WTC11 (cell line): ENCODE measurements at places on chromosomes 11 and 22. TPM values are rescaled to one million over a fixed set of nuclear protein-coding genes. Genes with fewer than 3 reads are reported as not detected.
A peak's percentile ranks its signal among the peaks of the same experiment; 100 is the strongest.

DCDC1 gene
- total RNA-seq: 0.22 to 0.25 TPM (median 0.25 TPM) in 3 replicates

CPT1B gene
- total RNA-seq: 33.7 to 47.8 TPM (median 47.4 TPM) in 3 replicates

OVCH2 gene
- 0.57 TPM in 1 of 3 replicates, not detected in the others for total RNA-seq

LGR4 gene
- total RNA-seq: 47.8 to 53.8 TPM (median 51.1 TPM) in 3 replicates

KRTAP5-11 gene
- not detected in 3 replicates for total RNA-seq

GRCh38 chr11:78030429-78031325, 7.6 kb upstream of the KCTD14 start:
- H3K27me3 ChIP-seq: no peaks in the 10 kb centered on the region
- no peak overlapping the region for H3K4me3 ChIP-seq
- no peak overlapping the region for H3K27ac ChIP-seq
- H3K4me1 ChIP-seq: peaks cover 6% of the 10 kb centered on the region; the same call in 1 of the 2 replicates
- H3K36me3 ChIP-seq: no peaks in the 10 kb centered on the region

GRCh38 chr11:123238297-123238696, 43.2 kb upstream of the CLMP start:
- no peaks in the 10 kb centered on the region for H3K27me3 ChIP-seq
- no peak overlapping the region for H3K4me3 ChIP-seq
- H3K4me1 ChIP-seq: peaks cover 12% of the 10 kb centered on the region
- H3K36me3 ChIP-seq: no peaks in the 10 kb centered on the region
- DNase-seq: no peak

- H3K27ac ChIP-seq: no peak overlapping the region
- no peaks in the 10 kb centered on the region for H3K36me3 ChIP-seq
- no peak overlapping the region for H3K4me3 ChIP-seq
- 0 out of 2 replicates have a peak, but pooled peaks cover 4% of the 10 kb centered on the region for H3K27me3 ChIP-seq
- no peak for DNase-seq
Measured at GRCh38 chr22:47550524-47551430, 788.3 kb downstream of the TBC1D22A start.

GRCh38 chr11:133906746-133907145, 50.0 kb downstream of the IGSF9B start:
- H3K27ac ChIP-seq: no peak overlapping the region
- H3K27me3 ChIP-seq: no peaks in the 10 kb centered on the region
- H3K4me3 ChIP-seq: no peak overlapping the region
- DNase-seq: no peak
- H3K4me1 ChIP-seq: no peaks in the 10 kb centered on the region

GRCh38 chr22:45980268-45980570, 3.3 kb upstream of the WNT7B start:
- peaks cover 30% of the 10 kb centered on the region for H3K27me3 ChIP-seq
- no peak for DNase-seq
- H3K4me3 ChIP-seq: no peak overlapping the region
- H3K4me1 ChIP-seq: peaks cover 6% of the 10 kb centered on the region

GRCh38 chr22:44244265-44244822, 63.6 kb downstream of the PARVG start:
- no peak overlapping the region for H3K4me3 ChIP-seq
- no peaks in the 10 kb centered on the region for H3K4me1 ChIP-seq
- H3K36me3 ChIP-seq: peaks cover 8% of the 10 kb centered on the region
- H3K27me3 ChIP-seq: no peaks in the 10 kb centered on the region
- no peak overlapping the region for H3K27ac ChIP-seq

DNA sequence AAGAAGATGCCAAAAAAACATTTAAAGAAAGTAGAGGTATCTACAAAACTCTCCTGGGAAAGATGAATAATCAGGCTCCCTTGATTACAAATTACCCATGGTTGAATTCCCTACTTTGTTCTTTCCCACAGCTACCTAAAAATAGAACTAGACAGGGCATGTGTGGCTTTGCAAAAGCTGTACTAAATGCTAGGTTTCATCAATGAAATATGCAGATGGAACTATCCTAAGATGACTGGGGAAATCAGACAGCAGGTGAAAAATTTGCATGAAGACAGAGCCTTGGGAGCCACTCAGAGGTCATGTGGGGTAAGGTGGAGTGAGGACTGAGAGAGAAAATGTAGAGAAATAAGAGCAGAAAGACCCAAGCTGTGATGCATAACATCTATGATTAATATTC, 14.7 kb downstream of the LAYN start:
- peaks cover 8% of the 10 kb centered on the region for H3K4me1 ChIP-seq
- peaks cover 6% of the 10 kb centered on the region; the same call in 1 of the 2 replicates for H3K27me3 ChIP-seq
- no peak overlapping the region for H3K27ac ChIP-seq

DNA sequence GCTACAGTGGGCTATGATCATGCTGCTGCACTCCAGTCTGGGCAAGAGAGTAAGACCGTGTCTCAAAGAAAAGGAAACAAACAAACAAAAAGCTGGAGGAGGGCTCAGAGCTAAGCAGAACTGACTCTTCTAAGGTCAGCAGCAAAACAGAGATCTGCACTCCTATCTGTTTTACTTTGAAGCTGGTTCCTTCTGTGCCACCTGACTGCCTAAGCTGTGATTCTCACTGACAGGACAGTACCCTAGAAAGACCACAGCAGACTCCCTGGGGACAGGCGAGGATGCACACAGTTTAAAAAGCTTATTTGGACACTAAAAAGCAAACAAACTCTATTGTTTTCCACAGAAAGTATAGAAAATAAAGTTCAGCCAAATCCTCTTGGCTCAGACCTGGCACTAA, 30.5 kb downstream of the NEFH start:
- no peaks in the 10 kb centered on the region for H3K4me1 ChIP-seq
- DNase-seq: no peak
- H3K27me3 ChIP-seq: no peaks in the 10 kb centered on the region
- H3K27ac ChIP-seq: no peak overlapping the region
- H3K36me3 ChIP-seq: peaks cover 47% of the 10 kb centered on the region

GRCh38 chr11:34194576-34195335, 89.3 kb downstream of the NAT10 start:
- no peak overlapping the region for H3K4me3 ChIP-seq
- peak overlapping the region; percentile 6; the same call in 1 of the 2 replicates for H3K27ac ChIP-seq
- peaks cover 29% of the 10 kb centered on the region for H3K4me1 ChIP-seq
- peak; percentile 33 for DNase-seq
- H3K27me3 ChIP-seq: no peaks in the 10 kb centered on the region
- H3K36me3 ChIP-seq: 0 out of 2 replicates have a peak, but pooled peaks cover 3% of the 10 kb centered on the region

DNA sequence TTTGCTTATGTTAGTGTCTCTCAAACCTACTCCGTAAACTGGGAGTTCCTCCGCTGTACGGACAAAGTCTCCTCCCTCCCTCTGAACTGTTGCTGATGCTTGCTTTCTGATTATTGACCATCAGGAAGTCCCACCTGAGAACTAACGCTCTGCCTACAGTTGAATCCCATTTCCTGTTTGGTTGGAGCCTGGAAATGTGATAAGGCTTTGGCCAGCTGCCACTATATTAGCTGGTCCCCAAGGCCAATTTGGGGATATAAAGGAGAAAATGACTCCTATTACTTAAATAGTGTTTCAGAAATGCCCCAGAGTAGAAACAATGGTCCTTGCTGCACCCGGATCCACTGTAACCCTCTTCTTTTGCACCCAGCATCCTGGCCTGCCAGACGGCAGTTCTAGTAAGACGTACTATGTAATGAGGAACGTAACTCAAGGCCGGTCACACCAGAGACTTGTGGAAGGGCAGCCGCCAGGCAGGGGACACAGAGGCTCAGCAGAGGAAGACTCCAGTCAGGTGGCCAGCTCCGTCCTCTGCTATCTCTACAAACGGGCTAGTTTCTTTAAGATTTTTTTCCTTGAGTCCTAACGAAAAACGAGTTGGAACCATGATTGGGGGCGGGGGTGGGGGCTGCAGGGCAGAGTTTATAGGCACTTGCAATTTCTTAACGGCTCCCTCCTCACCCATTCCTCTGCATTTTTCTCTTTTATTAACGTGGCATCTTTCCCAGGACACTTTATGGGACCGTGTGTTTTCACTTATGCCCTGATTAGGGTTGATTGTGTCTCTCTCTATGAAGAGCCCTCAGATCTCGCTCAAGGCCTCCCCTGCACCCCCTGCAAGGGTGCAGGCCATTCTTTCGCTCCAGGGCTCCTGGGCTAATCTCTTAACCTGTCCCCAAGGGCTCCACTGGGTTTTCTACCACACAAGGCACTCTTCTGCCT, 72.8 kb upstream of the CDON start:
- DNase-seq: no peak
- H3K27me3 ChIP-seq: no peaks in the 10 kb centered on the region
- no peaks in the 10 kb centered on the region for H3K36me3 ChIP-seq
- H3K27ac ChIP-seq: no peak overlapping the region; the same call in 1 of the 2 replicates
- H3K4me3 ChIP-seq: no peak overlapping the region
- peaks cover 56% of the 10 kb centered on the region for H3K4me1 ChIP-seq

DNA sequence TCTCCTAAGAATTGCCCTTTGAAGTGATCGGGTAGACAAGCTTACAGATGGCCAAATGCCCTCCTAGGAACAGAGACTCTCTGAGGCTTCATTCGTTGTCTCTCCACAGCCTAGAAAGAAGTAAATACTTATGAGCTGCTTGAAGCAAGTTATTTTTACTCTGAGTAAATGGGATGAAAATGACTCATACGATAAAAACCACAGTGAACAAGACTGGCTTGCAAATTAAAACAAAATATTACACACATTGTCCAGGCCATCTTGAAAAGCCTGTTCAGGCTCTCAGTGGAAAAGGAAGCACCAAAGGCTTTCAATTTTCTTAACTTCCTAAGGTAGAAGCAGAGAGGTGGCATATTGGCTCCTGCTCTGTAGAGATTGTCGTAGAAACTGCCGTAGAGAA, 294.2 kb downstream of the NELL1 start:
- no peak for DNase-seq
- H3K4me1 ChIP-seq: peaks cover 15% of the 10 kb centered on the region
- no peaks in the 10 kb centered on the region for H3K36me3 ChIP-seq
- no peaks in the 10 kb centered on the region for H3K27me3 ChIP-seq

DNA sequence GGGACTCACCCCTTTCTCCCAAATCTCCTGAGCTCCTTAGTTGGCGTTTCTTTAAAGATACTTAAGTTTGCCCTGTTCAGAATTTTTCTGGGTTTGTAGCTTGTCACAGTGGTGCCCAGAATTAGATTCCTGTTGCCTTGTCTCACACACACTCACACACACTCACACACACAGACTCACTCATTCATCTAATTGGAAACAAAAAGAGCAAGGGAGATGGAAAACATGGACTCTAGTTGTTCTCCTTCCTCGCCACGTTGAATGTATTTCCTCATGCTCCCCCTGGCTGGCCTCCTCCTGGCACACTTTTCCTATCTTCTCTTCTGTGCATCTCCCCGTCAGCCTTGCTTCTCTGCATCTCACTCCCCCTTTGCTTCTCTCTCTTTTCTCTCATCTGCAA, 752.3 kb downstream of the NTM start:
- H3K36me3 ChIP-seq: no peaks in the 10 kb centered on the region
- peaks cover 31% of the 10 kb centered on the region for H3K4me1 ChIP-seq
- H3K27me3 ChIP-seq: no peaks in the 10 kb centered on the region

GRCh38 chr11:61401173-61401572, 8.8 kb downstream of the TMEM216 start:
- H3K36me3 ChIP-seq: peaks cover 43% of the 10 kb centered on the region
- peak overlapping the region; percentile 32; the same call in 1 of the 2 replicates for H3K27ac ChIP-seq
- H3K4me3 ChIP-seq: no peak overlapping the region
- no peak for DNase-seq

GRCh38 chr11:5631969-5632635, 7.3 kb downstream of the TRIM34 start:
- no peak overlapping the region for H3K4me3 ChIP-seq
- H3K36me3 ChIP-seq: peaks cover 3% of the 10 kb centered on the region
- H3K4me1 ChIP-seq: no peaks in the 10 kb centered on the region

DNA sequence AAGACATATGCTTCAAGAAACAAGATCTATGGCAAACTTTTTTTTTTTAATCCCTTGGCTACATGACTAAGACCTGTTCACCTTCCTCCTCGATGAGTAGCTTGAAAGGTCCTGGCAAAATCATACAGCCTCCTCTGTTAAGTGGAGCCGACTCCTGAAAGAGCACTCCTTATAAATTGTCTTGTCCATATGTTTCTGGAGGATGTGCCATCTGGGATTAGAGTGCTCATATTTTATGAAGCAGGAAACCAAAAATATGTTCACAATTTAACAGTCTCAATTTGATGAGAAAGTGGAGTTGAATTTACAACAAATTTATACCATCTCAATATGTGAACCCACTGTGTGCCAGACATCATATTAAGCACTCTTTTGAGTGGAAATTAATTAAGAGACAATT, 912.1 kb upstream of the FAT3 start:
- H3K36me3 ChIP-seq: 0 out of 2 replicates have a peak, but pooled peaks cover 2% of the 10 kb centered on the region
- H3K27ac ChIP-seq: no peak overlapping the region
- H3K4me1 ChIP-seq: no peaks in the 10 kb centered on the region
- H3K4me3 ChIP-seq: no peak overlapping the region
- no peak for DNase-seq

GRCh38 chr11:88246696-88247095, 71.5 kb upstream of the RAB38 start:
- H3K27me3 ChIP-seq: no peaks in the 10 kb centered on the region; the same call in 1 of the 2 replicates
- no peak overlapping the region for H3K27ac ChIP-seq
- no peaks in the 10 kb centered on the region for H3K4me1 ChIP-seq
- DNase-seq: no peak

DNA sequence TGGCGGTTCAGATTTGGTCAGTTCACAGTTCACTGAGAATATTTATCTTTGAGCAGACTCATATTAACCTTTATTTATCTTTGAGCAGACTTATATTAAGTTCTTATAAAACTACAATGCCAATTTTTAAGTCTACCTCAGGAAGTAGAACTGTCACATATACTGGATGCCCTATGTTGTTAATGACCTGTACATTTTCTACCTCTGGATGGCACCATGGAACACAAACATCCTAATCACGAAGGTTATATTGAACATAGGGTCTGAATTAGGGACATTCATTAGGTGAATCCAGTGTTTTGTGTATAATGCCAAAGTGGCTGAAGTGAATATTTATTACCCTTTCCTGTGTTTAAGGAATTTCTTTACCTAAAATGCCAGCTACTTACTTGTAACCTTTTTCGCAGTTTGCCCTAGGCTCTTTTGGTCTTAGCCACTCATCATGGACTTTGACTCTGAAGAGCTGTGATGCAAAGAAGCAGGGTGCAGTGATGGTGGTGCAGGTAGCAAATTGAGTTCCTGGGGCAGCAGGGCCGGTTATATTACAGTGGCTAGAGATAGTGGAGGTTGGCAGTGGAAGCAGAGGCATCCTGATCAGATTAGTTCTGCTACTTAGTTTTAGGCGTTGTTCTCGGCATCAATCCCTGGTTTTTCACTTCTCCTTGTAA, 71.8 kb downstream of the STIM1 start:
- H3K4me3 ChIP-seq: no peak overlapping the region
- H3K27me3 ChIP-seq: peaks cover 2% of the 10 kb centered on the region; the same call in 1 of the 2 replicates
- H3K36me3 ChIP-seq: no peaks in the 10 kb centered on the region

- no peaks in the 10 kb centered on the region for H3K36me3 ChIP-seq
- peaks cover 33% of the 10 kb centered on the region for H3K4me1 ChIP-seq
Measured at GRCh38 chr11:96054870-96055705, 131.2 kb upstream of the MTMR2 start.

- peaks cover 6% of the 10 kb centered on the region for H3K4me1 ChIP-seq
Measured at GRCh38 chr11:60512651-60513225, 2.5 kb upstream of the MS4A13 start.

GRCh38 chr11:7672960-7673723, at the start of gene CYB5R2:
TSS of gene CYB5R2 (minus strand) at chr11:7673500. CDS start at chr11:7672825, 675 bp downstream.
- peak within 1 kb of the TSS; percentile 85; the same call in 1 of the 2 replicates for H3K27ac ChIP-seq
- peaks cover 20% of the 10 kb centered on the region for H3K36me3 ChIP-seq
- H3K4me3 ChIP-seq: peak within 1 kb of the TSS; percentile 78
- H3K4me1 ChIP-seq: peaks cover 51% of the 10 kb centered on the region
- peak; percentile 76 for DNase-seq

GRCh38 chr11:78227921-78228320, 39.2 kb downstream of the USP35 start:
- no peak overlapping the region for H3K4me3 ChIP-seq
- peaks cover 6% of the 10 kb centered on the region; the same call in 1 of the 2 replicates for H3K36me3 ChIP-seq
- H3K27me3 ChIP-seq: no peaks in the 10 kb centered on the region
- DNase-seq: no peak
- no peak overlapping the region for H3K27ac ChIP-seq
